ENCODE measurements at places on chromosomes 1 and 21.

GRCh38 chr1:204191456-204191855 is 4.8 kb downstream of the KISS1 start:
- no peak for DNase-seq

- DNase-seq: peak; percentile 35
Measured at GRCh38 chr1:109786112-109786480, 22.4 kb upstream of the EPS8L3 start.

- DNase-seq: no peak
Measured at GRCh38 chr1:6954591-6954990, 169.3 kb downstream of the CAMTA1 start.

DNA sequence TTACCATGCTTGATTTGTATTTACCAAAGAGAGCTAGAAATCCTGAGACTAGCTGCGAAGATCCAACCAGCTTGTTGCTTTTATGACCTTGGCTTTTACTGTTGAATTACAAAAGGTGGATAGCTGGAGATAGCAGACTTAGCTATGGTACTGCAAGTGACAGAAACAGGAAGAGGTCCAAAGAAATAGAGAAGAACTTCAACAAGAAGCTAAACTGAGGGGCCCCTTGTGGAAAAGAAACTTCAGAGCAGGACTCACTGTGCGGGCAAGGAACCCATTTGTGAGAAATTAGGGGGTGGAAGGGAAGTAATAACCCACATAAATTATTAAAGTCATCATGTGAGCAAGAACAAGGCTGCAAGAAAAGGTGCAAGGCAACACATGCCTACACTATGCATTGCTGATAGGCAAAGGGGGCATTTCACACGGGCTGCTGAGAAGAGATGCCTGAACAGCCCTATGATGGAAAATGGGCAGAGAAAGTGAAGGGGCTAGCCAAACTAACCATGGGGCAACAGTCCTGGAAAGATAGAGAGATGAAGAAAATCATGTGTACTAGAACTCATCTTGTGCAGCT is 116.6 kb upstream of the PRDX6 start:
- DNase-seq: peak; percentile 56

Data from suppressor macrophage (primary cell).